PC-3 (cell line): ENCODE measurements at places on chromosomes 7 and 10.
A peak's percentile ranks its signal among the peaks of the same experiment; 100 is the strongest.

GRCh38 chr10:60313589-60313952 lies 76.1 kb downstream of the ANK3 start:
- DNase-seq: no peak

DNA sequence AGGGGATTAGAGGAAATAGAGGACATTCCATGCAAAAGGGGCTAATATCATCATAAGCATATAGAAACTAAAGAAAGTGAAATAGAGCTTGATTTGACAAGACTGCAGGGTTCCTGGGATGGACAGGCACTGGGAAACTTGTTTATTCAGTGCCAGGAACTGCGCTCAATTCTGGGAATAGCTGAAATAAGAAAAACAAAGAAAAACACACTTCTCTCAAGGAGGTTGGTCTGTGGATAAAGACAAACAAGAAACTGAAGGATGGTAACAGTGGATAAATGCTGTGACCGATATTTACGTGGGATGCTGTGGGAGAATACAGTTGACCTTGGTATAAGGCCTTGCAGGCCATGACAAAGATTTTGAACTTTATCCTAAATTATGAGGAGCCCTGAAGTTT lies 40.9 kb upstream of the ANLN start:
- no peak for DNase-seq

DNA sequence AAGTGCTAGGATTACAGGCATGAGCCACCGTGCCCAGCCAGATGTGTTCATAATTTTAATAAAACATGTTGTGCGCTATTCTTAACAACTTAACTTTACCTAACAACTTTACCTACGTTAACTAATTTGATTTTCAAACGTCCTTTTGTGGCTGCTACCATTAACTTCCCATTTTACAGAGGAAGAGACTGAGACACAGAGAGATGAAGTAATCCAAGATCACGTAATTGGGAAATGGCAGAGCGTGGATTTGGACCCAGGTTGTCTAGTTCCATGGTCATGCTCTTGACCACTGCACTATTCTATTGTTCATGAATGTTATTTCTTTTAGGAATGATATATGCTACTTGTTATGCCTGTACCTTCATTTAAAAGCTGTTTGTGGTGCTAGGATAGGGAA lies 80.3 kb upstream of the MTPN start:
- no peak for DNase-seq

DNA sequence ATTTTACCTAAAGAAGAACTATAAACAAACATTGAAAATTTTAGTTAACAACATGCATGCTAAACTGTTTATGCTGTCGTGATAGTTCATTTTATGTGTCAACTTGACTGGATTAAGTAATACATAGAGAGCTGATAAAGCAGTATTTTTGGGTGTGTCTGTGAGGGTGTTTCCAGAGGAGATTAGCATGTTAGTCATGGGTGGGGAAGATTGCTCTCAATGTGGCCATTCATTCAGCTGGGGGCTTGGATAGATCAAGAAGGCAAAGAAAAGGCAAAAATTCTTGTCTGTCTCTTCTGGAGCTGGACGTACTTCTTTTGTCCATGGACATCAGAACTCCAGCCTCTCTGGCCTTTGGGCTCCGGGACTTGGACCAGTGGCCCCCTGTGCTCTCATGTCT lies 172.9 kb upstream of the SEMA3E start:
- peak; percentile 22 for DNase-seq

- no peak for DNase-seq
Measured at GRCh38 chr7:136605532-136606329, 262.7 kb upstream of the CHRM2 start.

GRCh38 chr10:123007558-123008354 lies 839 bp downstream of the IKZF5 start:
- DNase-seq: peak; percentile 52

DNA sequence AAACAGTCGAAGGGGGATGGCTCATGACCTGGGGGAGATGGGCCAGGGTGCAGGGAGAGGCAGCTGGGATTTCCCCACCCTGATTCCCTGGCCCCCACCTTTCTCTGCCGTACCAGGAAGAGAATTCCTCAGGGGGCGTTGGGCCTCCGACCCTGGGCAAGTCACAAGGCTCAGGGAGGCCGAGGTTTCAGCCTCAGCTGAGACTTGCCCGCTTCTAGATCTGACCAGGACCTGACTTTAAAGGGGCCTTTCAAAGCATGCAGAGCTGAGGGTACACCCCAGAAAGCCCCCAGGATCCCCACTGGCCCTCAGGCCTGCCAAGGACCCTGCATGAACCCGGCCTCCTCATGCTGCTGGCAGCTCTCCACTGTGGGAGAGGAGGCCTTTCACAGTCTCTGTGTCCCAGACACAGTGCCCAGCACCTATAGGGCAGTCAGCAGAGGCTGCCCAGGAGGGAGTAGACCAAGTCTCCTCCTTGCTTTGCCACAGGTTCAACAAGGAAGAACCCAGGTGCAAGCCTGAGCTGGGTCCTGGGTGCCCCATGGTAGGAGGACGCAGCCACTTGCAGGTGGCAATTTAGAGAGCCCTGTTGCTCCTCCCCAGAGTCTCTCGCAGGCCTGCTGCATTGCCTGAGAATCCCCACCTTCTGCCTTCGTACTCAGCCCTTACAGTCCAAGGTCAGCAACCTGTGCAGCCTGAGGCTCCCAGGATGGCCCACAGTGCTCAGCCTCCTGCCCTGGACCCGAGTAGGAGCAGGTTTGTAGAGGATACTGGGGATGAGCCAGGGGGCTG lies 89.3 kb downstream of the CHST15 start:
- no peak for DNase-seq

DNA sequence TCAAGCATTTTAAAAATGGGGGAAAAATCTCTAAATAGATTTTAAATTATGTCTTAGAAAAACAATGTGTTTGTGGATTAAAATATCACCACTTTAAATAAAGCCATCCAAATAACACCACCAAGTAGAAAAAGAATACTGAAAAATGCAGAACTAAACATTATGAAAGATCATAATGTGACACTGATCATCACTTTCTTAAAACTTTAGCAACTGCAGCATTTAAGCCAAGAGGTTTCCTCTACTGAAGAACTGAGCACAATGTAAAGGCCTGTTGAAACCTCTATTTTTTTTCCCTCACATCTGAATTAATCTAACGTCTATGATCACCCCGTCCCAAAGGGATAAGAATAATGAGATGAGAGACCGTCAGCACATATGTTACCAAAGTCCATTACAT lies 18.6 kb downstream of the MINDY3 start:
- no peak for DNase-seq

DNA sequence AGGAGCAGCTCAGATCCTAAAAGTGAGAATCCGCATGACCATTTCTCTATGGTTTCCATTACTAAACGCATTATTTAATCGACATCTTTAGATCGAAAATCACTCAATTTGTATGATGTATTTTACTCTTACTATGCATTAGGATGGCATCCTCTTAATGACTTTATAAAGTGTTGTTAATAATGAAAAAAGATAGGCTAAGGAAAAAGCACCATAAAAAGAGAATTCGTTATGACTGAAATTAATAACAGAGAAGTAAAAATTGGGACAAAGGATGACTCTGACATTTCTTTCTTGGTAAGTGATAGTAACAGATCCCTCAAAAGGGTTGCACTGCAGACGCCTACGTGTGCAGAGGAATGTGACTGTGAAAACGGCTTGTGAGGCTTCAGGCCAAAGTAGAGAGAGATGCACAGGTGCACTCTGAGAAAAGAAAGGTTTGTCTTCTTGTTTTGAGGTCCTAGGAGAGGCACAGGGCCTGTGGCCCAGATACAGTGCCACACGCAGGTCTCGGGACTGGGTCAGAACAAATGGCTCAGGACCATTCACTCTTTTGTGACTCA lies 23.0 kb upstream of the RBM33 start:
- no peak for DNase-seq

- no peak for DNase-seq
Measured at GRCh38 chr7:94251-94801, 98.0 kb upstream of the FAM20C start.
